ENCODE measurements at places on chromosomes 3 and 15.

DNA sequence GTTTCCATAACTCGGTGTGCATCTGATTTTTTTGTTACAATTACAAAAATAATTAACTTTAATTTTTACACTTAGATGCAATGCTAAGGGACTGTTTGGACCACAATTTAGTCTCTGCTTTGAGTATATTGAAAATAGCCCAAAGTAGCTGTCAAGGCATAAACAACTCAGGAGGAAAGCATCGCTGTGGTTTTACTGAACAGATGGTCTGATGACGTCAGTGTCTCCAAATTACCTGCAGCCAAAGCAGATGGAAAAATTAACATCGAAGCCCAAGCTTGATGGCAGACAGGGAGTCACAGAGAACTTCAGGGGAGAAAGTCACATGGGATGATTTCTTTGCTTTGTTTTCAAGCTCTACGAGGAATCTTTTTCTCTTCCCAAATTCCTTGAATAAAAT lies 83.1 kb upstream of the PLCL2 start:
- no peak for DNase-seq

- no peak for DNase-seq
Observed at GRCh38 chr3:74009961-74010844, 385.5 kb upstream of the PDZRN3 start.

- DNase-seq, result no peak
Observed at GRCh38 chr15:39135989-39136388, 444.9 kb upstream of the THBS1 start.

DNA sequence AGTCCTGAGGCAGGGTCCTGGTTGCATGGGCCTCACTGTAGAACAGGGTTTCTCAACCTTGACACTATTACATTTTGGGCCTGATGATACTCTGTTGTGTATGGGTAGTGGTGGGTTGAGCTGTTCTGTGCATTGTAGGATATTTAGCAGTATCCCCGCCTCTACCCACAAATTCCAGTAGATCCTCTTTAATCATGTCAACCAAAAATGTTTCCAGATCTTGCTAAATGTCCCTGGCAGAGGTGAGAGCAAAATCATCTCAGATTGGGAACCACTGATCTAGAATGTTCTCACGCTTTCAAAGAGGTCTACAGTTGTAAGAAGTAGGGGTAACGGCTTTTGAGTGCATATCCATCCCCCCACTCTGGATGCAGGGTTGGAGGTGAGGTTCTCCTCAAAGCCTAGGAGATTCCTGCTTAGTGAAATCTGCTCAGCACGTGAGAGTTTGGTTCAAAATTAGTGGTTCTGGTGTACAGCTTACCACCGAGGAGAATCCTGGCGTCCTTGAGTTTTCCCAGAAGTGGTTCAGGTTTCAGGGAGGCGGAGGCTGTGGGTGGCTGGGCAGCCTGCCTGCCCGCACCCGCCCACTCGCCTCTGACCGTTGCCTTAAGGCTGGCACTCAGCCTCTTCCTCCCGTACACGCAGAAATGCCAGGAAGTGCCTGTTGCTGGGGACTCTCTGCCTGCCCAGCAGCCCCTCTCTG lies 5.3 kb downstream of the ACVR2B start:
- DNase-seq, result no peak

DNA sequence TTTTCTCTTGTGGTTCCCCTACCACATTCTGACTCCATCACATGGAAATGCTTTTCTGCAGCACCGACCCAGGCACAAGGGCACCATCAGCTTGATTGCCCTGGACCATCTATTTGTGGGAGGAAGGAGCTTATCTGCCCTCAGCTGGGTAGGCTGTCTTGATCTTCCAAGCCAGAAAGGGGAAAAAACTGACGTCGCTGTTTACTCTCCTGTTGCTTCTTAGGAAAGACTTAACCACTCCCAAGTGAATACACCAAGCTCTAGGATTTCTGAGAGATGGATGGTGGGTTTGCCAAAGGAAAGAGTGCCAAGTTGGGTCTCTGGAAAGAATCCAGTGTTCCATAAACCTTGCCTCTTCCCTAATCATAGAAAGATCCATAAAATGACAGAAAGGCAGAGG lies 4.0 kb downstream of the TNFAIP8L3 start:
- no peak for DNase-seq

DNA sequence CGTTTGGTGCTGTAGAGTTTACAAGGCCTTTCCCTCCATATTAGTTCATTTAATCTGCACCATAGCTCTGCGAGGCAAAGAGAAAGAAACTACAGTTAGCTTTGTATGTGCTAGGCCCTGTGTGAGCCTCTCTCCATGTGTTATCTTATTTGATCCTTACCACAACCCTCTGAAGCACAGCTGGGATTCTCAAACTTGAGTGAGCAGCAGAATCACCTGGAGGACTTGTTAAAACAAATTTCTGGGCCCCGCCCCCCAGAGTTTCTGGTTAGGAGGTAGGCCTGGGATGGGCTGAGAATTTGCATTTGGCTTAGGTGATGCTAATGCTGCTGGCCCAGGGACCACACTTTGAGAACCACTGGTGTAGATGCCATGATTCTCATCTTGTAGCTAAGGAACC lies 12.3 kb downstream of the CA12 start:
- DNase-seq, result no peak

DNA sequence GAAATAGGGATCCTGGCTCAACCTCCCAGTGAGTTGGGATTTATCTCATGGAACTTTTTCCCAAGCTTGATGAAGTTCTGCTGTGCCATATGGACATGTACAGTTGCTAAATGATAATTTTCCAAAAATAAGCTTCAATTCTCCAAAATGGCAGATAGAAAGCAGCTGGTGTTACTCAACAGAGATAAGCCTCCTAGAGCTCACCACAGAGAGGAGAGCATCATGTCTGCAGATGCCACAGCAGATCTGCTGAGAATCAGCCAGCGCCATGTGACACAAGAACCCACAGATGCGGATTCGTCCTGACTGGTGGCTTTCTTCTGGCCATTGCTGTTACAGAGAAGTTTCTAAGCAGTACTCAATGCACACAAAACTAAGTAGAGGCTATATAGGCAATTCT lies 50.6 kb downstream of the AGTR1 start:
- no peak for DNase-seq

- no peak for DNase-seq
Observed at GRCh38 chr3:11914651-11915050, 68.0 kb upstream of the TAMM41 start.

DNA sequence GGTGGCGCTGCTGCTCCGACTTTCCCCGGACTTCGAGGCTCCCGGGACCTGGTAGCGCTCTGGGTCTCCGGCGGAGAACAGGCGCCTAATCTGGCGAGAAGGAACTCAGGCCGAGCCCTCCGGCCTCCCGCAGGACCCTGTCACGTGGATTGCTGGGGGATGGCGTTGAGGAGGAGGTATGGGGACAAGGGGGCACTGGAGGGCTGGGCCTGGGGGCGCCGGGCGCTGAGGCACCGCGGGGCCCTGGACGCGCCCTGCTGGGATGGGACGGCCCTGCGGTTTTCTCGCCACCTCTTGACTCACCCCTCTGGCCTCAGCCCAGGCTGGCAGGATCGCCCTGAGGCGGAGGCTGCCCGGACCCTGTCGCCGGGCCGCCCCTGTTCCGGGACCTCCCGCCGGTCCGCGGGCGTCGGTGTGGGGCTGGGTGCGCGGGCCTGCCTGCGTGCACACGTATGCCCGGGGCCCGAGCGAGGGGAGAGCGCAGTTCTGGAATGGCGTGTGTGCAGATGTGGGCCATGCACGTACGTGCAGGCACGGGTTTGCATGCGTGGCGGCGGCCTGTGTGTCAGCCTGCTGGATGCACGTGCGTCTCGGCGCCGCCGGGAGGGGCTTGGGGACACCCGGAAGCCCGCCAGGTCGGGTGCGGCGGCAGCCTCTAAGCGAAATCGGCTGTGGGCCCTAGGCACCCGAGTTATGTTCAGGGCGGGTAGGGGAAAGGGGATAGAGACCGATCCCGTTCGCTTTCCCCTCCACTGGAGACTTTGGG lies 752 bp downstream of the C15orf39 start:
- DNase-seq, result peak; percentile 65

DNA sequence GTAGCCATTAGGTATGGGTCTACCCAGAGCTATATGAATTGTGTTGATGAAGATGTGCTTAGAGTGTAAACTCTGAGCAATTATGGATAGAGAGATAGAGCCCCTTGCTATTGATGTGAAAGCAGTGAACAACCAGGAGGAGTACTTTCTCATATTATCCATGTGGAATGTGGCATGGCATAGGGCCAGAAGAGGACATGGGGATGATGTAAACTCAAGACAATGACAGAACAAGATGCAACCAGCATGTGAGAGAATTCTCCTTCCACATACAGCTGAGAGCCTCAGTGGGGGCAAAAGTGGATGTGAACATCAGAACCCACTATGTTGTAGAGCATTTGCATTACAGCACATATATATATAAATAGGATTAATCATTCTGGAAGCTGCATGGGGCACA lies 36.4 kb upstream of the BNC1 start:
- no peak for DNase-seq

DNA sequence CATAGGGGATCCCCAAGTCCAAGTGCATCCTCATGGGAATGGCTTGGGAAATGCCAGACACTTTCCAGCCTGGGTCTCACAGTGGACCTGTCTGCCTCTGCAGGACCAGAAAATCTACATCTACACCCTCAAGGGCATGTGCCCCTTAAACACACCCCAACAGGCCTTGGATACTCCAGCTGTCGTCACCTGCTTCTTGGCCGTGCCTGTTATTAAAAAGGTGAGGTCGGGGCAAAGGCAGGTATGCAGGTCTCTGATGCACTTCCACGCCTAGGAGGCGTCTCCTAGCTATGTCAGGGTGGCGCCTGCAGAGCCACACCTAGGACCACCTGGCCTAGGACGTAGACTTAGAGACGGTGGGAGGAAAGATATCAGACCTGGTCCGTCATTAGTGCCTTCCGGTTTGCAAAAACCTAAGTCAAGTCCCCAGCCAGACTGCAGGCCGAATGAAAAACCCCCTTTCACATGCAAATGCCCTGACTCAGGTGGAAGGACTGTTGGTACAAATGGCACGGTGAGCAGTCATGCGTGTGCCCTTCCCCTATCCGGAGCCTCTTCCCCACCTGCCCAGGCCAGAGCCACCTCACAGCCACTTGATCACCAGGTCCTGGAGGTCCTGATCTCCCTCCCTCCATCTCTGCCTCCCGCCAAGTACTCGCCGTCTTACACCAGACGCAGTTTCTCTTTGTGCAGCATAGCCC lies 143.5 kb downstream of the LRRK1 start:
- DNase-seq, result no peak

- DNase-seq, result no peak
Observed at GRCh38 chr3:170814822-170815221, 55.2 kb downstream of the RPL22L1 start.

DNA sequence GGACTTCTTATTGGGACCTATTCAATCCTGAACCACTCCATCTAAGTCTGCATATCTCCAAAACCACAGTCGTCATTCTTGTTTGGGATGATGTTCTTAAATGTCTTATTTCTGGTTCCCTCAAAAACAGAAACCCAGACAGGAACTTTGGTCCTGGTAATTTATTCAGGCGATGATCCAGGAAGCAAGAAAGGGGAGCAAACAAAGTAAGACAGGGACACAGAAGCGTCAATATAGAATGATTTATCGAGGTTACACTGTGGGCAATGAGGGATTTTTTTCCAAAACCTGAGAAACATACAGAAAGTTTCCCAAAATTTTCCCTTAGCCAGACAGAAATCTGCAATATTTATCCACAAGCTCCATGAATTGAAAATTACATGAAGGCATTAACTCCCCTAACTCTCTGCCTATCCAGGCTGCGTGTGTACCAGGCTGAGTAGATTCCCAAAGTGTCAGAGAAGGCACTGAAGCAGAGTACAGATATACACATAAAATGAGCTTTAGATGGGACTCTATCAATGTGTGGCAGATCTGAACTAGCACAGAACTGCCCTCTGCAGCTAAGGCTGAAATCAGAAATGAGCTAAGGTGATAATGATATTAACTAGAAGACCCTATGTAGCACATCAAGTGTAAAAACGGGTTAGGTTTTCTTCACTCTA lies 43.2 kb downstream of the TP63 start:
- no peak for DNase-seq

DNA sequence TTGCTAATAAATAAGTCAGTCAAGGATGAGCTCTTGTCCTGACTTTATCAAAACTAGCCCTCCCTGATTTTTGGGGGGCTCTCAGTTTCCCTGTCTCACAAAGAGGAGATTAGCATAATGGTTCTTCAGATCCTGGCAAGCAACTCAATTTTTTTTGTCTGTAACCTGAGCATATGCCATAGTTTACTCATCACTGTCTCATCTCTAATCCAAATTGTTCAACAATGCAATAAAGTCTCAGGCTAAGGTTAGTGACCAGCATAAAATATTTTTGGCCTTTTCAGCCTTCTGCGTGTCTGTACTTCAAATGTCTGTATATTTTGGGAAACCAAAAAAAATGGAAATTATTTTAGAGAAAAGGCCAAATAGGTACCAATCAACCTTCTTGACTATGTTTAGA lies 465.6 kb upstream of the TPRG1 start:
- DNase-seq, result no peak

DNA sequence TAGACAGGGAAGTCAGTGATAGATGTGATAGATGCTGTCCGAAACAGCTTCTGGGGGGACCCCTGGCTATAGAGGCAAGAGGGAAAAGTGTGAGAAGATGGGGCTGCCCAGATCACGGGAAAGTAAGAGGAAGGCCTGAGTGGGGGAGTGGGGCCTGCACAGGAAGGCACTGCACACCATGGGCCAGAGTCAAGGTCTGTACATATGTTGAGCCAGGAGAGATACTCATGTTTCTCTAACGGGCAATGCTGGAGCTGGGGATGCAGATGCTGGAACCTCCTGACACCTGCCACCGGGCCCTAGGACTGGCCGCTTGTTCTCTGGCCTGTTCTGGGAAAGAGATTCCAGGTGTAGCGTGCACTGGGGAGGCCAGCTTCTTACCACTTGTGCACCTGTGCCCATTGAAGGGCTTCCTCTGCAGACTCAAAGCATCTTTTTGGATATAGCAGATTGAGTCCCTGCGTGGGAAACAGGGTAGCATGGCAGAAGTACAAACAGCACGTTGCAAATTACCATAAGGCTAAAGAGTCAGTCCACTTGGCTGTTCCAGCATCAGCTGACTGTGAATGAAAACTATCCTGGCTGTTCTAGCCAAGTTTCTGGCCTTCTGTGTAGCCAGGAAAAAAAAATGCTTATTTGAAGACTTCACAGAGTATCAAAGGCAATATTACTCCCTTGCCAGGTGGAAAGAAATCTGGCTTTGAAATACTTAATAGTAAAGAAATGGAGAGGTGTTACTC lies 77.1 kb upstream of the GSK3B start:
- no peak for DNase-seq

GRCh38 chr15:29094711-29095110 lies 174.9 kb downstream of the NSMCE3 start:
- DNase-seq, result no peak
